ENCODE measurements at places on chromosomes 7 and 10.

GRCh38 chr10:70186090-70186489 lies 15.8 kb upstream of the SAR1A start:
- H3K4me1 ChIP-seq: no peaks in the 10 kb centered on the region
- no peak overlapping the region for H3K27ac ChIP-seq
- no peak overlapping the region for H3K4me3 ChIP-seq
- no peak for DNase-seq
- no peaks in the 10 kb centered on the region for H3K27me3 ChIP-seq
- H3K36me3 ChIP-seq: no peaks in the 10 kb centered on the region

GRCh38 chr7:4769761-4770160 lies 5.7 kb upstream of the AP5Z1 start:
- H3K36me3 ChIP-seq: no peaks in the 10 kb centered on the region
- DNase-seq: no peak
- H3K27ac ChIP-seq: no peak overlapping the region
- no peaks in the 10 kb centered on the region for H3K27me3 ChIP-seq
- no peaks in the 10 kb centered on the region for H3K4me1 ChIP-seq
- no peak overlapping the region for H3K4me3 ChIP-seq

DNA sequence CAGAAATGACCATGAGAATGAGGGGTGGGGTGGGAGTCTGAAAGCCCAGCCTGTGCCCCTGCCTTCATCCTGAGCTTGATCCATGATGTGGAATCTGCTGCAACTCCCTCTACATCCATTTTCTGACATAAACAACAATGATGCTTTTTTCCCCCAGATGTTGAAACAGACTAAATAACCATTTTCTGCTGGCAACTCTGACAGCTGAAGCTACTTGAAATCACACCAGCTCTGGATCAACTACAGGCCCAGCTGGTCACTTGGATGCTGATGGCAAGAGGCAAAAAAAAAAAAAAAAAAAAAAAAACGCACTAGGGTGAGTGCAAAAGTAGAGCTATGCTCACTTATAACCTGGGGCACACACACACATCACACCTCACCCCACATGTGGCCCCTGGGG lies 74.2 kb downstream of the FAM107B start:
- no peak overlapping the region for H3K4me3 ChIP-seq
- H3K4me1 ChIP-seq: no peaks in the 10 kb centered on the region

- DNase-seq: no peak
- H3K4me1 ChIP-seq: no peaks in the 10 kb centered on the region
Observed at GRCh38 chr7:85324145-85324799, 137.4 kb upstream of the SEMA3D start.

DNA sequence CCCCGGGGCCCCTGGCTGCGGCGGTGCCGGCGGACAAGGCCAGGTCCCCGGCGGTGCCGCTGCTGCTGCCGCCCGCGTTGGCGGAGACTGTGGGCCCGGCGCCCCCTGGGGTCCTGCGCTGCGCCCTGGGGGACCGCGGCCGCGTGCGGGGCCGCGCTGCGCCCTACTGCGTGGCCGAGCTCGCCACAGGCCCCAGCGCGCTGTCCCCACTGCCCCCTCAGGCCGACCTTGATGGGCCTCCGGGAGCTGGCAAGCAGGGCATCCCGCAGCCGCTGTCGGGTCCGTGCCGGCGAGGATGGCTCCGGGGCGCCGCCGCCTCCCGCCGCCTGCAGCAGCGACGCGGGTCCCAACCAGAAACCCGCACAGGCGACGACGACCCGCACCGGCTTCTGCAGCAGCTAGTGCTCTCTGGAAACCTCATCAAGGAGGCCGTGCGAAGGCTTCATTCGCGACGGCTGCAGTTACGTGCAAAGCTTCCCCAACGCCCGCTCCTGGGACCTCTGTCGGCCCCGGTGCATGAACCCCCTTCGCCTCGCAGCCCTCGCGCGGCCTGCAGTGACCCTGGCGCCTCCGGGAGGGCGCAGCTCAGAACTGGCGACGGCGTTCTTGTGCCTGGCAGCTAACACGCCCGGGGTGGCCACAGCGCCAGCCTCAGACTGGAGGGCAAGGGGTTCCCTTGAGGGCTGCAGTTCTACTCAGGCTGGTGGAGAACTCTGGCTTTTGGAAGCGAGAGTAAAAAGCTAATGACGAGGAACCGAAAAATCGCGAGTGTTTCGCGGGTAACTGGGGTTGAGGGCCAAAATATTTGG lies 804 bp downstream of the FRAT1 start:
- peak overlapping the region; percentile 95 for H3K4me3 ChIP-seq
- peak overlapping the region; percentile 99 for H3K27ac ChIP-seq
- no peaks in the 10 kb centered on the region for H3K36me3 ChIP-seq
- no peak for DNase-seq
- H3K27me3 ChIP-seq: no peaks in the 10 kb centered on the region
- peaks cover 4% of the 10 kb centered on the region for H3K4me1 ChIP-seq

DNA sequence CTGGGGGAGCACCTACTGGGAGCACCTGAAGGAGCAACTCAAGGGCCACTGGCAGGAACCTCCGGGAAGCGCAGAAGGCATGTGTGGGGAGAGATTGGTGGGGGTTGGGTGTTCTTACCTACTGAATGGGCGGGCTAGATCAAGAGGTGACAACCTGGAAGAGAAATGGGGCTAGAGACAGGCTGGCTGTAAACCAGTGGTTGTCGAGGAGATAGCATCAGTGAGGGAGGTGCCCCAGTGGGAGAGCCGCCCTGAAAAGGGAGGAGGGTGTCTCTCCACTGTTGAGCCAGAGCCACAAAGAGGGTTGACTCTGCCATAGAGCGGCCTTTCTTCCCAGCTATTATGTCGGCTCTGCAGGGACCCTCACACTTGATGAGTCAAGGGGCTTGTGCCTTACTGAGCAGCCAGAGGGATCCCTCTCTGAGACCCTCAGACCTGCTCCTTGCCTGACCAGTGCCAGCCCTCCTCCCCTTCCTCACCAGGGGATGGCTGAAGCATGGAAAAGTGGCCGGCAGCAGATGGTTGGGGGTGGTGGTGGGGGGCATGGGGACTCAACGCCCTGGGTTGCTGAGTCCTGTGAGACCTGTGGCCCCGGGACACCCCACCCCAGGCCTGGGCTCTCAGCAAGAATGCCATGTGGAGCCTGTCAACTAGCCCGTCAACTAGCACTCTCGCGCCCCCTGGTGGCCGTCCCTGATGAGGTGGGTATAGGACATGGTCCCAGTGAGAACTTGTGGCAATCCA lies 36.4 kb upstream of the PURB start:
- peak; percentile 77 for DNase-seq
- H3K27me3 ChIP-seq: no peaks in the 10 kb centered on the region
- H3K4me3 ChIP-seq: no peak overlapping the region
- no peaks in the 10 kb centered on the region for H3K4me1 ChIP-seq

- no peaks in the 10 kb centered on the region for H3K4me1 ChIP-seq
- no peaks in the 10 kb centered on the region for H3K27me3 ChIP-seq
- DNase-seq: no peak
- no peak overlapping the region for H3K27ac ChIP-seq
Observed at GRCh38 chr7:96836456-96836855, 126.8 kb upstream of the SEM1 start.

DNA sequence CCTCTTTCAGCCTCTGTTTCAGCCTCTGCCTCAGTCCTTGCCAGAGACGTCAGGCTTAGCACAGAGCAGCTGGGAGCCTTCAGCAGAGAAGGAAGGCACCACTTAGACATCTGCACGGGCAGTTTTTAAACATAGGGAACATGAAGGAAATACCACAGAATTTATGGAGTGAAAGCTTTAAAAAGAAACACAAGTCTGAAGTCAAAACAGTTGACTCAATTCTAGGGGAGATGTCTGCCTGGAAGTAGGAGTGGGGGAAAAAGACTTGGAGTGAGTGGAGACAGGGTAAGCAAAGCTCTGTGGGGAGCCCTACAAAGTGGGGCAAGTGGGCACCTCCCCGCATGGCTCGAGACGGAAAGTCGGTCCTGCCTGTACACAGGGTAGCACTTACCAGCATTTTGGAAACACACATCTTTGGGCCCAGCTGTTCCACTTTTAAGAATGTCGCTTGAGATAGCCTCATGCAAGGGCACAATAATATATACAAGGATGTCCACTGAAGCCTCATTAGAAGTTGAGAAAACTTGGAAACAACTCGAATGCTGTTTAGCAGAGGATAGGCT lies 5.0 kb upstream of the TBXAS1 start:
- no peaks in the 10 kb centered on the region for H3K36me3 ChIP-seq
- no peak overlapping the region for H3K4me3 ChIP-seq
- H3K27me3 ChIP-seq: no peaks in the 10 kb centered on the region

- H3K4me1 ChIP-seq: no peaks in the 10 kb centered on the region
- DNase-seq: no peak
Observed at GRCh38 chr7:44368885-44369284, 43.5 kb upstream of the CAMK2B start.

DNA sequence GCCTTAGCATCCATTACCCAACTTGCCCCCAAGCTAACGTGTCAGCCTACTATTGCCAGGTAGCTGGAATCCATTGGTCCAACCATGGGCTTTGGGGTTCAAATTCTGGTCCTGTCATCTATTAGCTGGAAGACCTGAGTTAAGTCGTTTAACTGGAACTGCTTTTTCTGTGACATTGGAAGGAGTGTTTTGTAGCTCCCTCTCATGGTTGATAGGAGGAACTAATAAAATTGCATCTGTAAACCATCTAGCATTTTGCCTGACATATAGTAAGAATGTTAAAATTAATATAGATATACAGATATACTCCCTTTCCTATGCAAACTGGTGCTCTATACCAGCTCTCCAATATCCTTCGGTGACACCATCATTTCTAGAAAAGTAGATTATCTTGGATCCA lies 23.8 kb upstream of the SLF2 start:
- H3K27me3 ChIP-seq: no peaks in the 10 kb centered on the region
- H3K4me3 ChIP-seq: no peak overlapping the region
- no peaks in the 10 kb centered on the region for H3K4me1 ChIP-seq
- H3K36me3 ChIP-seq: no peaks in the 10 kb centered on the region

GRCh38 chr7:44305564-44306507 lies 19.6 kb downstream of the CAMK2B start:
- no peak overlapping the region for H3K27ac ChIP-seq
- peak; percentile 16 for DNase-seq
- H3K27me3 ChIP-seq: no peaks in the 10 kb centered on the region
- no peak overlapping the region for H3K4me3 ChIP-seq
- no peaks in the 10 kb centered on the region for H3K36me3 ChIP-seq

DNA sequence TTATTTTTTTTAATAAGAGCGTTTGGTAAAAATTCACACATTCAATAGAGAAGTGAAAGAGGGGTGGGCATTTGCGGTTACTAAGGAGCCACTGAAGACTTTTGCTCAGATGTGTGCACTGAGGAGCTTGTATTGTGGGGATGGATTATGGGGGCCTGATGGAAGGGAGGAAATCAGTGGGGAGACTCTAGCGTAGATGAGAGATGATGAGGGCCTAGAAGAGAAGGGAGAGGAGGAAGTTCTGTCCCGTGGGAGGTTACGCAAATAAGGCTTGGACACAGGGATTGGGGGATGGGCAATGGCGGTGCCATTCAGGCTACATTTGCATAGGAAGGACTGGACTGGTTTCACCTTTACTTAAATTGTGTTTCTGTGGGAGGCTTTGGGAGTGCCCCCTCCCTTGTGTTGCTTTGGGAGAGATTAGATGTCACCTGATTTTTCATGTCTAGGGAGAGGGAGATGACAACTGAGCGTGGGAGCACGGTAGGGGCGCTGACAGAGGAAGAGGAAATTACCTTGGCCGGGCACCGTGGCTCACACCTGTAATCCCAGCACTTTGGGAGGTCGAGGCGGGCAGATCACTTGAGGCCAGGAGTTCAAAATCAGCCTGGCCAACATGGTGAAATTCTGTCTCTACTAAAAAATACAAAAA lies 2.2 kb upstream of the HIP1 start:
- H3K4me1 ChIP-seq: no peaks in the 10 kb centered on the region
- H3K27ac ChIP-seq: no peak overlapping the region
- DNase-seq: no peak
- H3K4me3 ChIP-seq: no peak overlapping the region
- H3K36me3 ChIP-seq: no peaks in the 10 kb centered on the region
- H3K27me3 ChIP-seq: no peaks in the 10 kb centered on the region

DNA sequence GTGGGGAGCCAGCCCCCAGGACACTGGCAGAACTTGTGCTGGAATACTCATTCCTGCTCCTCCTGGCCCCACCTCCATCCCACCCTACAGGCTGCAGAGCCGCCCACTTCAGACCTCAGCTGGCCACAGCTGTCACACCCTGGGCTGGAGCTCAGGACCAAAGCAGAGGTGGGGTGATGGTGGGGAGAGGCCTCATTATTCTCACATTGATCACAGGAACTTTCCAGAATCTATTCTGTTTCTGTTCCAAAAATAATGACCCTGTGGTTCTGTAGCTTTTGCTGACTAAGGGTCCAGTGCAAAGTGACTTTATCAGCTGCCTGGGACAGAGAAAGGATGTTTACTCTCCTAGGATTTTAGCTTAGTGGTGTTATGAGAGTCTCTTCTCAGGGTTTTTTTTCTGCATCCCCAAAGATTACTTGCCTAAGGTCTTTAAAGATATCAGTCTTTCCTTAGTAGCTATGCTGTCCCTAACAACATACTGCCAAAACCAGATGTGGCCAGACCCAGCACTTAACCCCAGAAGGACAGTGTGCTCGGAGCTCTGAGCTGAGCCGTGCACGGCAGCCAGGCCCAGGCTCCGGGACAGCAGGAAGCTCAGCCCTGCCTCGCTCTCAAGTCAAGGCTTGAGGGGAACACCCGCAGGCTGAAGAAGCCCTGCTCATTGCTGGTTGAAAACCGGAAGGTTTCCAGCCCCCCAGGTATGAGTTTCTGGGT lies 223.3 kb downstream of the MLLT10 start:
- H3K4me3 ChIP-seq: no peak overlapping the region
- H3K27me3 ChIP-seq: no peaks in the 10 kb centered on the region
- H3K4me1 ChIP-seq: no peaks in the 10 kb centered on the region
- DNase-seq: no peak
- no peaks in the 10 kb centered on the region for H3K36me3 ChIP-seq

All from breast epithelium (tissue), 4 donors.